Activated T-helper 1 cell treated with anti-CD3 and anti-CD28 coated beads, Interleukin-12 subunit alpha, Interleukin-12 subunit beta, Interleukin-2, Interleukin-4 antibody, amounts not matched to agents 30 ng/mL and 10 ng/mL and 1 ng/mL, durations not matched to agents 14 hours and 24 hours and 36 hours (primary cell): ENCODE measurements at places on chromosomes 7 and 10.

DNA sequence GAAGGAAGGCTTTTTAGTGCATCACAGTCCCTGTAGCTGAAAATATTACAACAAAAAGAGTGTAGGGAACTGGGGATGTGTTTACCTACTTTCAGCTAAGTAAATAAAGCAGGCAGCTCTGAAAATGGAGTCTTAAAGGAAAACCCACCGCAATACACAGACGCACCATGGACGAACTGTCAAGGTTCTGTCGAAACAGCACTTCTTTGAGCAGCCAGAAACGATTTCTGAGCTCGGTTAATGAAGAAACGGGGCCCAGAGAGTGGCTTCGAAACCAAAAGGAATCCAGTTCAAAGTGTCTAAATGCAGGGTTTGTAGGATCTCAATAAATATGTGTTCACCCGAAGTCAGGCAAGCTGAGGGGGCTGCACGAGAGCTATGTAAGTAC is 275.4 kb upstream of the NEBL start:
- no peak for DNase-seq
- H3K27ac ChIP-seq: no peak overlapping the region
- H3K4me1 ChIP-seq: no peaks in the 10 kb centered on the region
- H3K27me3 ChIP-seq: peaks cover 33% of the 10 kb centered on the region

DNA sequence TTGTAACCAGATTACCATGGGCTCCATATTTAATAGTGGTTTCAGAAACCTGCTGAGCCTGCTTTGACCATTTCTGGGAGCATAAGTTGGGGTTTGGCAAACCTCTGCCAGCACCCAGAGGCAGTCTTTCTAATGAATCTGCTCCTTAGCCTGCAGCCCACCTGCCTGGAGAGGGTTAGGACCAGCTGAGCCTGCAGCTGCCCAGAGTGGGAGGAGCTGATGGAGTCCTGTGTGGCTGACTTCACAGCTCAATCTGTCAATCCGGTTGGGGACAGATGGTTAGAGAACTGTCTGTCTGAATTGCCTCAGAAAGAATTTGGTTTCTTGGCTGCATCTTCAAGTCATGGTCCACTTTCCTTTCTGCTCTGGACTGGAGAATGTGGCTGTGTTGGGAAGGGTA is 444.6 kb downstream of the NRG3 start:
- H3K36me3 ChIP-seq: no peaks in the 10 kb centered on the region
- no peak overlapping the region for H3K27ac ChIP-seq
- no peaks in the 10 kb centered on the region for H3K4me1 ChIP-seq
- H3K4me3 ChIP-seq: no peak overlapping the region
- no peaks in the 10 kb centered on the region for H3K27me3 ChIP-seq

GRCh38 chr10:18240185-18240882 is 100.1 kb downstream of the CACNB2 start:
- no peak overlapping the region for H3K27ac ChIP-seq
- no peak for DNase-seq
- no peaks in the 10 kb centered on the region for H3K4me1 ChIP-seq

DNA sequence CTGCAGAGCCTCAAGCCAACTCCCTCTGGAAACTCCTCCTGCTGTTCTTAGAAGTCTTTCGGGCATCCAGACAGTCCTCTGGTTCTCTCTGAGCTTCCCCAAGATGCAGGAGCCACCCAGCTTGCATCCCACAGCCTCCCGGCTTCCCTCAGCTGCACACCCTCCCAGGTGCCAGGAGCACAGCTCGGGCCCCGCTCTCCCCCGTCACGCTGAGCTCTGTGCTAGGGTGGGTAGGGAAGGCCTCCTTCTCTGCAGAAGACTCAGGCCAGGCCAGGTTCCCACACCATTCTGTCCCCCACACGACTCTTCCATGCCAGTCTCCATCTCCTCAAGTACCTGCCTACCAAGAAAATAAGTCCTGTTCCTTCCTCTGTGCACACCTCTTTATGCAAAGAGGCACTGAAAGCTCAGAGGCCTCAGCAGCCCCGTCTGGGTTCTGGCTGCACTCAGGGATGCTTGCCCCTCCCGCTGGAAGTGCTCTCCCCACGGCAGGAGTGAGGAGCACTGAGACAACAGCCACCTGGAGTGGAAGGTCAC is 537.1 kb downstream of the PTPRN2 start:
- H3K27me3 ChIP-seq: no peaks in the 10 kb centered on the region
- no peak overlapping the region for H3K27ac ChIP-seq
- DNase-seq: no peak
- no peaks in the 10 kb centered on the region for H3K4me1 ChIP-seq

DNA sequence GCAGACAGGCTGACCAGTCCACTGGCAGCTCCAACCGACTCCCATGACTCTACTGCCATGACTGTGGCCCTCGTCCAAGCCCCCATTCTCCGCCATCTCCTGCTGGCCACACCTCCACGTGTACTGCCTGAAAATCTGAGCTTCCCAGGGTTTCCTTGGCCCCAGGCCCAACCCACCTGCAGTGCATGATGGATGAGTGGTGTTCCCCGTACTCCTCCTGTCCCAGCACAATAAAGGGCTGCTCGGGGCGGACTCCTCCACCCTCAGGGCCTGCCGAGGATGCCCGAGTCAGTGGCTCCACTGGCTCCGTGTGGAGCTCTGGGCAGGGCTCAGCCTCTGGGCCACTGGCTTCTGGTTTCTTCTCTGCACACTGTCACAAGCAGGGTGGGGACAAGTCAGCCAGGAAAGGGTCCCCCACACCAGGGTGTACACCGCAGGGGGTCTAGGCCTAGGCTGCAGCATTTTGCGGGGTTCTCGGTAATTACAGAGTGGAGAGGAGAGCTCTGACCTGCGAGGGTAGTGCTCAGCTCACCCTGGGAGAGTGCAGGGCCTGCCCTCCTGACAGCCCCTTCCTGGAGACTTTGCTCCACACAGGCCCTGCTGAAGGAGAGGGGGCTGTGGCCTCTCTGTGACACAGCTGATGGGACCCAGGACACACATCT is 15.2 kb downstream of the WDR91 start:
- no peak overlapping the region for H3K4me3 ChIP-seq
- H3K27me3 ChIP-seq: no peaks in the 10 kb centered on the region

GRCh38 chr7:149794661-149795060 is 21.3 kb upstream of the ZNF467 start:
- no peak overlapping the region for H3K4me3 ChIP-seq
- no peaks in the 10 kb centered on the region for H3K4me1 ChIP-seq
- H3K27me3 ChIP-seq: peaks cover 9% of the 10 kb centered on the region
- DNase-seq: no peak

- no peak overlapping the region for H3K27ac ChIP-seq
- no peak overlapping the region for H3K4me3 ChIP-seq
- H3K27me3 ChIP-seq: no peaks in the 10 kb centered on the region
Observed at GRCh38 chr10:62170732-62171131, 97.9 kb downstream of the RTKN2 start.

GRCh38 chr7:13407911-13408310 is 581.6 kb downstream of the ETV1 start:
- no peaks in the 10 kb centered on the region for H3K27me3 ChIP-seq
- H3K36me3 ChIP-seq: no peaks in the 10 kb centered on the region
- no peak overlapping the region for H3K4me3 ChIP-seq
- no peak for DNase-seq

DNA sequence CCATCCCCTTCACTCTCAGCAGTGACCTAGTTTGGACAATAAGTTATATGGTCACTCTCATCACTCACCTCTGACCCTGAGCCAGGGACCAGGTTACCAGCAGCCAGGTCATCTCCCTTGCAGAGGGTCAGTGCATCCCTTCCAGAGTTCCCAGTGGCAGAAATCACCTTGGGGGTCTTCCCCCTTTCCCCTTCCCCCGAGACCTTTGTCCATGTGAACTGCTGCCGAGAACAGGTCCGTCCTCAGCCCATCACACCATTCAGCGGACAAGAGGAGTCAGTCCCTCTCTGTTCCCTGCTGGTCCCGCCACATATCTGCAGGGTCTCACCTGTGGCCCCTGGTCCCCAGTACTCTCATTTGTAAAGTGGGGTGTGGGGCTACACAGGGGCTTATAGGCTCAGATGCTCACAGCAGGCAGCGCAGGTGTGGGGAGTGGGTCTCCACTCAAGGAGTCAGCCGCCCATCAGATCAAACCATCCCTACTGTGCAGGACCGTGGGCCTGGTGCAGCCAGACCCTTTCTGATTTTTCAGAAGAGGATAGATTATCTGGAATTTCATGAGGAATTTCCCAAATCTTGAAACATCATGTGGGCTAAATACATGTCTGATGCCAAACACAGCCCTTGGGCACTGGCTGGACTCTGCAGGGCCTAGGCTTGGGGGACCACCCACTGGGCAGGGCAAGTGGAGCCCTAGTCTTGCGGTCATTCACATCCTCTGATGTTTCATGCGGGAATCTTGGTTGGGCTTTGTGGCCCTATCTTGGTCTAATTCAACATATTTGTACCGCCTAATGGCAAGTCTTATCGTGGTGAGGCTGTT is 6.5 kb downstream of the DEPP1 start:
- H3K4me3 ChIP-seq: no peak overlapping the region
- H3K27me3 ChIP-seq: no peaks in the 10 kb centered on the region
- peaks cover 45% of the 10 kb centered on the region for H3K4me1 ChIP-seq
- no peaks in the 10 kb centered on the region for H3K36me3 ChIP-seq
- no peak for DNase-seq

DNA sequence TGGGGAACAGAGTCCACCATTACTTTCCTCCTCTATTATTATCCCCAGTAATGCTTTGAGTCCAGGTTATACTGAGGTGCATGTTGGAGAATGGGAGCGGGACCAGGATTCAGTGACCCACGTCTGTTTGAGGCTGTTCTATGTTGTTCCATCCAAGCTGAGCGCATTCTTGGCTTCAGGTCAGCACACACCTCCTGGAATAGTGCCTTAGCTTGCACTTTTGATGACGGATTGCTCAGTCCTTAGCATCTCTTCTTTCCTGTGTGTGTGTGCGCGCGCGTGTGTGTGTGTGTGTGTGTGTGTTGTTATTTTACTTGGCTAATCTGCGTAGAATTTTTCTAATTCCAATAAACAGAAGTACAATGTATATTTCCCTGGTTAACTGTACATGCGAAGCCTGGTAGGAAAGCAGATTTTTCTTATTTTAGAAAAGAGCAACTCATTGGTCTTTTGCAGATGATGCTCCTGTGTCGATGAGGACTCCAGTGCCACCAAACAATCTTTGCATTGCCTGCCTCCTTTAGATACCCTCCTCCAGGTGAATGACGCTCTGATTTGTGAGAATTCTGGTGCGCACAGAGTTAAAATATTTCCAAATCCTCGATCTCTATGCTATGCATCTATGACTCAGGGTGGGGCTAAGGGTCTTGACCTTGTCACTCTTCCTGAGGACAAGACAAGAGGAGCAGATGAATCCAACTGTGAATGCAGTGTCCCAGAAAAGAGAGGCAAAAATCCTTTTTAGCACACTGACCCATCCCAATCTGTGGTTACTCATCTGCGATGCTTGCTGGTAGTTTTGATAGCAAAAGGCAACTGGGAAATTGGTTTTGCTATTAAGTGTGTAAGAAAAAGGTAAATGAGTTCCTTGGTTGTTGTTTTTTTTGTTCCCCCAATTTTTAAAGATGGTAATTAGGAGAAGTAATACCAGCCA is 13.3 kb upstream of the CELF2 start:
- no peaks in the 10 kb centered on the region for H3K36me3 ChIP-seq
- H3K27me3 ChIP-seq: peaks cover 38% of the 10 kb centered on the region

GRCh38 chr7:1421020-1421790 is 38.1 kb downstream of the MICALL2 start:
- no peak overlapping the region for H3K27ac ChIP-seq
- peaks cover 14% of the 10 kb centered on the region for H3K27me3 ChIP-seq
- peaks cover 19% of the 10 kb centered on the region for H3K4me1 ChIP-seq
- H3K36me3 ChIP-seq: no peaks in the 10 kb centered on the region

DNA sequence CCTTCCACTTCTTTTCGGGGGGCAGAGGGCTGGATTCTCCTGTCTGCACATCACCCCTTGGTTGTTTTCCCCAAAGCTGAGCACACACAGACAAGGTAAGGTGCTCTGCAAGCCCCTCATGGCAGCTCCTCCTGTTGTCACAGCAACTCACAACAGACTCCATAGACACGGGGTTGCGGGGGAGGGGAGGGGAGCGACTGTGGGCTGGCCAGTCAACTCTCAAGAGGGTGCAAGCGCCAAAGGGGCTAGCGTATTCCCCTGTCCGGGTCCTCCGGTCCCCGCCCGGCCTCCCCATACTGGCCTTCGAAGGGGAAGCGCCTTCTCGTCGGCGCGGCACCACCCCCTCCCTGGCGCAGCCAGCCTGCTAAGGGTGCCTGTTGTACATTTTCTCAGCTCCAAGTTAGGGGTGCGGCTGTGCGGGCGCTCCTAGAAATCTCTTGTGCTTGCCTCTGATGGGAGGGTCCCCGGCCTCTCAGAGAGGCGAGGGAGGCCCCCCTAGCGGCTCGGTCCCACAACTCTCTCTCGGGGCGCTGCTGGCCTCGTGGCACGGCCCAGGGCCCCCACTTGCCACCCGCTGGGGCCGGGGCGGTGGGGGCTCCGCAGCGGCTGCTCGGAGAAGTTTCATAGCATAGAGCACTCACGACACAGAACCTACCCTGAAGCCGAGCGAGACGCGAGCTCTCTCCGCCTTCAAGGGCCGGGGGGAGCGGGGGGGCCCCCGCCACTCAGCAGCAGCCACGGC is 498 bp downstream of the RHOBTB1 start:
- no peak for DNase-seq
- H3K27ac ChIP-seq: peak overlapping the region; percentile 77
- no peaks in the 10 kb centered on the region for H3K36me3 ChIP-seq
- H3K4me3 ChIP-seq: peak overlapping the region; percentile 74

GRCh38 chr10:34674176-34674575 is 140.9 kb downstream of the PARD3 start:
- H3K36me3 ChIP-seq: no peaks in the 10 kb centered on the region
- DNase-seq: no peak
- no peak overlapping the region for H3K27ac ChIP-seq
- H3K4me3 ChIP-seq: no peak overlapping the region
- H3K27me3 ChIP-seq: peaks cover 13% of the 10 kb centered on the region

DNA sequence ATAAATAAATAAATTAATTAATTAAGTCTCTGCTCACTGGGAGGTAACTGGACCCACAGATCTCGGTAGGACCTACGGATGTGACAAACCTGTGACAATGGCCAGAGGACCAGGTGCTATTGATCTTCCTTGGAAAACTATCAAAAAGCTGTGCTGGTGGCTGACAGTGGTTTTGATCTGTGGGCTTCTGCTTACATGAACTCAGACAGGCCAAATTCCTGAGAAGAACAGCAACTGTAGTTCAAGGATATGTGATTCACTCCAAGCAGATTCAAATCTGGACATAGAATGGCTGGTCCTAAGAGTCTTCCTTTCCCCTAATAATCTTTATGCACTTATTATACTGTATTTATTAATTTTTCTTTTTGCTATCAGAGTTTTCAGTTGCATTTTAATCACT is 80.0 kb downstream of the ATXN7L1 start:
- no peak for DNase-seq
- no peak overlapping the region for H3K4me3 ChIP-seq
- no peak overlapping the region for H3K27ac ChIP-seq
- H3K27me3 ChIP-seq: peaks cover 8% of the 10 kb centered on the region
- H3K36me3 ChIP-seq: peaks cover 2% of the 10 kb centered on the region
- H3K4me1 ChIP-seq: peaks cover 21% of the 10 kb centered on the region
